Muscle of leg (tissue), 16 donors: ENCODE measurements at places on chromosomes 3 and 15. TPM values are rescaled to one million over a fixed set of nuclear protein-coding genes. Genes with fewer than 3 reads are reported as not detected.

- no peak for DNase-seq
Observed at GRCh38 chr3:194739498-194740284, 54.0 kb downstream of the FAM43A start.

- peak; percentile 20 for DNase-seq
Observed at GRCh38 chr15:90376789-90377188, 11.3 kb upstream of the IQGAP1 start.

DNA sequence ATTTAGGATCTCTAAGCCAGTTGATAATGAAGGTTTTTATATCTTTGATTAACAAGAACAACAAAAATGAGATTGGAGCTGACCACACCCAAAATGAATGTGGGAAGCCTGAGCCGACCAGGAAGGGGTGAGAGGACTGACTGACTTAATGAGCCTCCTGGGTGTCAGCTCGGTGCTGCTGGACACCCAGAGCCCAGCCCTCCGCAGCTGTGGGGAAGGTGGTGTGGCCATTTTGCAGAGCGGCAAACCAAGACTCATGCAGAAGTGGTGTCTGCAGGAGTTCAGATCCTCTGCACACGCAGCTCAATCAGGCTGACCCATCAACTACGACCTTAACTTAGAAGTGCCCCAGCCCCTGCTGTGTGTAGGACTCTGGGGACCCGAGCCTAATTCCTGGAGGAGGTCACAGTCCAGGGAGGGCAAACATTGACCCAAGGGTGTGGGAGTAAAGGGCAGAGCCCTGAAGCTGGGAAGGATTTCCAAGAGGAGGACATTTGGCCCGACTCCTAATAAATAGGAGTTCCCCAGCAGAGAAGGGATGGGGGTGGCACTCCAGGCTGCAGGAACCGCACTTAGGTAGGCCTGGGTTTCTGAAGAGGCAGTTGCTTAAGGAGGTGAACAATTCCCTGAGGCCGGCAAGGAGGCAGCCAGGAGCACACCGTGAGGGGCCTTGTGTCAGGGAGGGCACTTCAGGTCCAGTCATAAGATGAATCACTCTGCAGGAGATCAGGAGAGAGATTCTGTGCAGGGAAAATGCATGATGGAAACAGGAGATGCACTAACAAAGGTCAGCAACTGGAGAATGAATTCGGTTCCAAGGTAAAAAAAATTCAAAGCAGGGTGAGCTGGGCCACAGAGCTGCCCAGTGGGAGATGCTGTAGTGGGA, 197.1 kb upstream of the TPM1 start:
- no peak for DNase-seq

- DNase-seq = no peak
Observed at GRCh38 chr15:90698629-90699028, 18.5 kb upstream of the BLM start.

DNA sequence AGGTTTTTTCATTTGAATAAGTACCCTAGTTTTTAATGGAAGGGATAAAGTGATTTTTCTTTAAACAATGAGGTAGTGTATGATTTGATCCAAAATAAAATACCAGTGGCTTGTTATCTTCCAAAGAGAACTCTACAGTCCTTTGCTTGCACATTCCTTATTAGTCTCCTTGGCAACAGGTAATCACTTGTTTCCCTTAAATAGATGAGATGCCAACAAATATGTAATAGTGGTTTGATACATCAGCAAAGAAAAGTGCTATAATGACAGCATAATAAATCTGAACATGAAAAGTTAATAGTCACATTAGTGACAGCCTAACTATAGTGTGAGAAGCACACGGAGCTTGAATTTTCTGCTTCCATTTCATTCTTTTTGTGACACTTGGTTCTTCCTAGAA, 360.2 kb downstream of the ZNF385D start:
- peak; percentile 60 for DNase-seq

GRCh38 chr3:150035910-150036612, 65.4 kb upstream of the PFN2 start:
- DNase-seq = peak; percentile 57

GRCh38 chr15:84822653-84823281, 5.6 kb downstream of the ALPK3 start:
- DNase-seq = peak; percentile 94

- peak; percentile 74 for DNase-seq
Observed at GRCh38 chr3:123412811-123413604, 35.9 kb downstream of the ADCY5 start.

GRCh38 chr3:1326546-1326945, 233.7 kb downstream of the CNTN6 start:
- peak; percentile 22 for DNase-seq

Gene CCR9
- polyA plus RNA-seq = not detected

Gene MAP6D1
- polyA plus RNA-seq = 26.8 TPM

DNA sequence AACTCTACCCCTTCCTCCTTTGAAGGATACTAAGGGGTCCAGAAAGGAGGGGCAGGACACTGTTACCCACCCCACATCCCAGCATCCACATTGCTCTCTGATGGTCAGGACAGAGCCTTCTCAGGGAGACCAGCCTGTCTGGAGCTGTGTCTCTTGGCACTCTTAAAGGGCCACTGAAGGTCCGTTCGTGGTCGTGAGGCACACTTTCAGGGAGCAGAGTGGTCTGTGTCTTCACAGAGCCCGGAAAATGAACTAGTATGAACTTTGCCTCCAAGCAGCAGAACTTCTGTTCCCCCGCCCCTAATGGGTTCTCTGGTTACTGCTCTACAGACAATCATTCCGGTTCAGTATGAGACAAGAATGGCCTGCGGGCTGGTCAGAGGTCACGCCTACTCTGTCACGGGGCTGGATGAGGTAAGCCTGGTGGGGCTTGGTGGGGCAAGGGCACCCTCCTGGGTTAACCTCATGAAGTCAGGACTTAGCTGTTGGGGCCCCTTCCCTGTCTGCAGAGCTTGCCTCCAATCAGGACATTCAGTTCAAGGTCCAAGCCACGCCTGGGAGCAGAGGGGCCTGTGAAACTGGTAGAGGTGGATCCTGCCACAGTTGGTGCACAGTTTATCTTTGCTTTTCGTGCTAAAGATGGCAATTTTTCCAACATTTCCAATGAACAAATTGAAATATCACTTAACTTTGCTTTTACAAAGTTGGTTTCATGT, 33.2 kb downstream of the CAPN3 start:
- no peak for DNase-seq

- no peak for DNase-seq
Observed at GRCh38 chr3:134795746-134796280, 753 bp downstream of the EPHB1 start.

- no peak for DNase-seq
Observed at GRCh38 chr3:78634316-78634715, 1133.5 kb downstream of the ROBO1 start.

Gene NMNAT3
- polyA plus RNA-seq = 4.5 TPM

- no peak for DNase-seq
Observed at GRCh38 chr15:39641191-39641889, 60.5 kb downstream of the THBS1 start.

Gene NR2E3
- 4.5 TPM for polyA plus RNA-seq

GRCh38 chr3:29284497-29284896, 3.6 kb downstream of the RBMS3 start:
- peak; percentile 62 for DNase-seq

Gene RHCG
- polyA plus RNA-seq = not detected

Gene GASK1A
- polyA plus RNA-seq = 8.7 TPM

DNA sequence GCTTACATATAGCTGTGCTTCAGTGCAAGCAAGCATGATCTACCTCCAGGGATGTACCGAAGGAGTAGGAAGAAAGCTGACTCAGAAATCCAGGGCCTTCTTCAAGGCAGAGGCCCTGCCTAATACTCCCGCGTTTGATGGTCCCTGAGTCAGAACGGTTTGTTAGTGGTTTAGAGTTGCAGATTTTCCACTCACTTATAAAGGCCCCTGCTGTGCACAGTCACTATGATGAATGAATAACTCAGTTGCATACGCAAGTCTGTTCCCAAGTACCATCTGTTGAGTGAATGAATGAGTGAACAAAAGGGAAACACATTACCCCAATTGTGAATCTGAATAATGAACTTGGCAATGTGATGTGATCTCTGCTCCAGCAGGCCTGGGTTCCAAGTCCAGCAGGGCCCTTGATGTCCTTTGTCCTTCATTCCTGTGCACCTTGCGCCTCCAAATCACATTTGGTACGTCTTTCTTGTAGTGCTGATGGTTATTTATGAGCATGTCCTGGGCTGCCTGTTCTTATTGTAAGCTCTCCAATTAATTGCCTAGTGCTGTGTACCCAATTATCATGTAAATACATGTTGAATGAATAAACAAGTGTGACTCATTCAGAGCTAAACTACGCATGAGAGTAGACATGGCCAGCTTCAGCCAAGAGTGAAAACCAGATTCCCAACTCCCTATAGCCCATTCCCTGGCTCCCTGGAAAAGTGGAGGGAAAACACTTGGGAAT, 85.3 kb upstream of the LIMD1 start:
- peak; percentile 63 for DNase-seq

DNA sequence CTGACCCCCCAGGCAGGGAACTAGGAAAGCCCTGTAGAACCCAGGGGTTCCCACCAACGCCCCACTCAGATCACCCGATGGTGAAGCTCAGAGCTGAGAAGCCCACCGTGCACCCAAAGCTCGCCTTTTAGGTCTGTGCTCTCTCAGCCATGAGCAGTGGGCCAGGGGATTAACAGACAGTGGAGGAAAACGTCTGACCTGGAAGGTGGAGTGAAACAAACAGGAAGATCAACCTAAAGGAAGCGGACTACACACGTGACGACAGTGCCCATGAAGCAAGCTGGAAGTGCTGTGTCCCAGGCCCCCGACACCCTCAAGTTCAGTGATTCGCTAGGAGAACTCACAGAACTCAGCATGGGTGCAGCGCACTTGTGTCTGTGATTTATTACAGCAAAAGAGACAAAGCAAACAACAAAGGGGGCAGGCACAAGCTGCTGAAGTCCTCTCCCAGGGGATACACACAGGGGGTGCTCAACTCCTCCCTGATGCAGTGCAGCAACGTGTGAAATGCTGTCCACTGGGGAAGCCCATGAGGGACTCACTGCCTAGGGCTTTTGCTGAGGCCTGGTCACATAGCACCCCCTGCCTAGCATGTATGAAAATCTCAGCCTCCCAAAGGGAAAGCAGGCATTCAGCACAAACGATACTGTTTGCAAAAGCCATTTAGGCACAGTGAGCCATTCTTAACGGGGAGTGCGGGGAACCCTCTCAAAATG, 43.5 kb downstream of the CFAP92 start:
- peak; percentile 20 for DNase-seq

DNA sequence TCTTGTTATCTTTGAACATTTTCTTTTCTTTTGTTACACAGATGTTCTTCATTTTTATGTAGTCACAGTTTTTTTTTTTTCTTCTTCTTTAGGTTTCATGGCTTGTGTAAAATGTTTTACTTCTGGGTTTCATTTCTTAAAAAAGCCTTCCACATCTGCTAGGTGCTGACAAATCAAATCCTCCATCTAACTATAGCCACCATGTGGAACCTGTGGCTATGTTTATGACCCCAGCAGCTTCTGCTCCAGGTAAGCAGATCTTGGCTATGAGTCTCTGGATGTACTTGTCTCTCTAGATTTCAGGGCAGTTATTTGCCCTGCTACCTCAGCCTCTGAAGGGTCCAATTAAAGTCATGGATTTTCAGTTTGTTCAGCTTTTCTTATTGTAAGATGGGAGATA, 44.5 kb downstream of the OXSM start:
- no peak for DNase-seq

Gene CHRD
- 18.4 TPM for polyA plus RNA-seq

Gene MYZAP
- 2.4 TPM for polyA plus RNA-seq

GRCh38 chr3:30664459-30664858, 58.1 kb downstream of the TGFBR2 start:
- no peak for DNase-seq

Gene CYP8B1
- 0.04 TPM for polyA plus RNA-seq

DNA sequence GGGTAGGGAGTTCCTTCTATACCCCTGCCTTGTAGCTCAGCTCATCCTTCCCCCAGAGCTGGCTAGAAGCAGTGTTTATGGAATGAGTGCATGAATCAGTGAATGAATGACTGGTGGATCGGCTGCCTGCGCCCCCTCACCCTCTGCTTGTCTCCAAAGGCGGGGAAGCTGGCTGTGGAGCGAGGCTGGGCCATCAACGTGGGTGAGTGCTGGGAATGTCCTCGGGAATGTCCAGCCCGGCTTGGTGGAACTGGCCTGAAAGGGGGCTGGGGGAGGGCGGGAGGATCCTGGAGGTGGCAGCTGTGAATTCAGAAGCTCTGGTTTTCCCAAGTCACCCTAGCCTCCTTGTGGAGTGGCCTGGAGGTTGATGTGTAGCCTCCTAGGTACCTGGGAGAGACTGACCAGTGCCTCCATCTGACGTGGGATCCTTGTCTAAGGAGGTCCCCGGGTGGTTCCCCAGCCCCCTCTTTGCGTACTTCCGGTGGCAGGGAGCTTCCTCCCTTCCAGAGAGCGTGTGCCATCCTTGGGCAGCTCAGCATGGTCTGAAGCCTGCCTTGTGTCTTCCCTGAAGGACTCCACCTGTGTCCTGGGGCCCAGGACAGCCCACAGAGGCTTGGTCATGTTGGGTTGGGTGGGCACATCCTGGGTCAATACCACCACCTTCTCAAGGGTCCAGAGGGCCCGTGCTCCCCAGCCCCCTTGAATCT, 18.4 kb downstream of the HDAC11 start:
- no peak for DNase-seq
